ENCODE measurements at places on chromosomes 2 and 18.

DNA sequence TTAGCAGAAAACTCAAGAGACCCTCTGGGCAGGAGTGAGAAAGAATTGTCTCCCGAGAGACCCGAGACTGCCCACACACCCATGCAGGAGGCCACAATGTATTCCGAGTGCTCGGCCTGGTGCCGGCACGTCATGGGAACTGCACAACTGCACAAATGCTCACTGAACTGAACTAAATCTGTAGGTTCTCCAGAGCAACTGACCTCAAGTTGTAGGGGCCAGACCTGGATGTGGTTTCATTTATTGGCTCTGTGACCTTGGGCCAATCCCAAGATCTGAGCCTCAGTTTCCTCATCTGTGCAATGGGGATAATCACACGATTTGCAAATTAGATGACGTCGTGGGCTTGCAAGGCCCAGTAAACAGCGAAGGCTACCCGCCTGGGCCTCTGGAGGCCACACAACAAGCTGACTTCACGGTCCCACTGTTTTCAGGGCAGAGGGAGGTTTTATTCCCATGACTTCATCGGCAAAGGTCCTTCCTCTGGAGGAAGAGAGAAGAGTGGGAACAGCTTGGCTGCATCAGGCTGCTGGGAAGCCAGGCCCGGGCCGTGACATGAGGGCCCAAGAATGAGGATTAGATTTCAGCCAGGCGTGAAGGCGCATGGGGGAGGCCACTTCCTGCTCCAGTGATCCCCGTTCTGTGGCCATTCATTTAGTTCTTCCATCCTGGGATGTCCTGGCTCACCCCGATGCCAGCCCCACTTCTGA is 3.6 kb upstream of the ERFE start:
- DNase-seq: no peak

GRCh38 chr2:216107760-216108159 is 1.4 kb upstream of the XRCC5 start:
- no peak for DNase-seq

DNA sequence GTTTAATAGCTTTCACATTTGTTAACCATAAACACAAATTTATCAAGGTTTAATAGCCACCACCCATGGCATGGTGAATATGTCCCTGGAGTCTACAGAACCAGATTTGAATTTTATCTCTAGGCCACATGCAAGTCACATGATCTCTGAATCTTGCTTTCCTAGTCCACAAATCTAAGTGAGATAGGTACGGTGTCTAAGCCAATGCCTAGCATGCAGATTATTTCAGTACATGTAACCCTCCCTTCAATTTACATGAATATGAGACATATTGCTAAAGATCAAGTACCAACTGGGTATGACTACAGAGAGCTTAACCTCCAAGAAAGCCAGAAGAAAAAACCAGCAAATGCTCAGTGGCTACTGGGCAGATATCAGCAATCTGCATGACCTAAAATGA is 10.0 kb downstream of the ZNF24 start:
- DNase-seq: no peak

DNA sequence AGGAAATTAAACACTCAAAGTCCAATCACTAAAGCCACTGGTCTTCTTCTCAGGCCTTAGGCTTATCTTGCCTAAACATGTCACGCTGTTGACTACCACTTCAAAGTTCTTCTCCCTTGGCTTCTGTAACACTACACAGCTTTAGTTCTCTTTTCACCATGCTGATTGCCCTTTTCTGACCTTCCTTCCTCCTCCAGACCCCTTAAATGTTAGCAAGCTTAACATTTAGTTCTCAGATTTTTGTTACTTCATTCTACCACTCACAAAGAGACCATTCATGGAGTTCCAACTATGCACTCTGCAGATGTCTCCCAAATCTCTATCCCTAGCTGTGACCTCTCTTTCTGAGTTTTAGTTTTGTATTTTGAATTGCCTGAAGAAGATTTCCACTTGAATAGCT is 64.4 kb downstream of the TTC21B start:
- no peak for DNase-seq

DNA sequence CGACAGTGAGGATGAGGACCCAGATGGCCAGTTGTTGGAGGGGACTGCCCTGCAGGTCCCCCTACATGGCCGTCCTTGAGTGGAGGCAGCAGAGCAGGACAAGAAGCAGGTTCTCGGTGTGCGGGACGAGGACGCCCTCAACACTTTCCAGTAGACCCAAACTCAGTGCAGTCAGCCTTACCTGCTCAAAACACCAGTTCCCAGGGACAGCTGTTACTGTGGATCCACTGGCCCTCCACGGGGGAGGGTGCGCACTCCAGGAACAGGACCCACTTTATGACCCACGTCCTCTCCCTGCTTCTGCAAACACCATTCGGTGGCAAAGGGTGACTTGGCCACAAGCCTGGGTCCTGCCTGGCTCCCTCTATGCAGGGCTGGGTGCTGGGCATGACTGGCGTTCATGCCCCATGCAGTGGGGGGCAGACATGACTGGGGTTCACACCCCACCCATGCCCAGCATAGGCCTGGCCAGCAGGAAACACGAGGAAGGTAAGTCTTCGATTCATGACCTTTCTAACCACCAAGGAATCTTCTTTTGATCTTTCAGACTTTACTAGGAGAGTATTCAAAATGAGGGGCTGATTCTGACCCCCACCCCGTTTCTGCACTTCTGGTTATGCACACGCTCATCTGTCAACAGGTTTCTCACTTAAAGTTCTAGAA is 233.7 kb downstream of the HDAC4 start:
- DNase-seq: no peak

GRCh38 chr2:203681978-203682377 is 24.5 kb upstream of the CD28 start:
- no peak for DNase-seq

Measured in stimulated activated CD8-positive, alpha-beta memory T cell treated with anti-CD3 and anti-CD28 coated beads, Interleukin-15, amount 100 ng/mL, for 24 hours (primary cell).